ENCODE measurements at places on chromosomes 3 and 15.

DNA sequence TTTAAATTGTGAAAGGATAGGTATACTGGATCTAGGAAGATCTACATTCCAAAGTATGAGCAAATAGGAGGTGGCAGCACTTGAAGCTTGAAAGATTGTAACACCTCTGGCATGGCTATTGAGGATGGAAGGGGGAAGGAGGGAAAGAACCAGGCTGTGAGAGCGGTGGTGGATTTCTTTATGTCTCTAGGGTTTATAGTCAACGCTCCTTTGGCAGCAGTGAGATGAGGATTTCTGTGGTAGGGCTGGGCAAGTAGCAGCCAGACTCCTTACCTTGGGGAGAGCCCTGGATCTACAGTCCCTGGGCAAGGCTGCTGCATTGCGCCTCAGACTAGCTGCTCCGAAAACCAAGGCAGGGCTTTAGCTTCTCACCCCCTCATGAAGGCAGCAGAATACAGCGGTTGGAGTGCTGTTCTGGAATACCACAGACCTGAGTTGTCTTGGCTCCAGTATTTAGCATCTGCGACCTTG, 53.2 kb downstream of the MEF2A start:
- no peak for DNase-seq

DNA sequence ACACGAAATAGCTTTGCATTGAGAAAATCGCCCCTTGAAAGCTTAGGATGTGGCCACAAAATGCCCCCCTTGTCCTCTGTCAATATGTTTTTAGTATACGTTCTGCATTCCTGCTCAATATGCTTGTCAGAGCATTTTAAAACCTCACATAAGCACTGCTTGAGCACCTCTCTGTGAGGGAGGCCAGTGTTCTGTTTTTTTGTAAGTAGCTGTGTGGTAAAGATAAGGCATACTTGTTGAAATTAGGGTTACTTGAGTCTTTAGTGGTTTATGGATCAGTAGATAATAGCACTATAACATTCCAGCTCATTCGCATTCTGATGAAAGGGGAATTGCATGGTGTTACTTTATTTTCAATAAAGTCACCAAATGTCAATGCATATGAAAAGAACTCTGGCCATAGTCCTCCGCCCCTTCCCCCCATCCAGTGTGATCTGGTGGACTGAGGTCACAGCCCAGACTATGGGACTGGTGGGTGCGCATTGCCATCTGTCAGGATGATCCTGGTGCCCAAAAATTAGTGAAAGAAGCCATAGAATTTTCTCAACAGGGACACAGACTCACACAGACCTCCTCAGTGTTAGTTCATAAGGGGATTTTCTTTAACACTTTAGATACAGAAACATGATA, 33.1 kb downstream of the IL1RAP start:
- no peak for DNase-seq

DNA sequence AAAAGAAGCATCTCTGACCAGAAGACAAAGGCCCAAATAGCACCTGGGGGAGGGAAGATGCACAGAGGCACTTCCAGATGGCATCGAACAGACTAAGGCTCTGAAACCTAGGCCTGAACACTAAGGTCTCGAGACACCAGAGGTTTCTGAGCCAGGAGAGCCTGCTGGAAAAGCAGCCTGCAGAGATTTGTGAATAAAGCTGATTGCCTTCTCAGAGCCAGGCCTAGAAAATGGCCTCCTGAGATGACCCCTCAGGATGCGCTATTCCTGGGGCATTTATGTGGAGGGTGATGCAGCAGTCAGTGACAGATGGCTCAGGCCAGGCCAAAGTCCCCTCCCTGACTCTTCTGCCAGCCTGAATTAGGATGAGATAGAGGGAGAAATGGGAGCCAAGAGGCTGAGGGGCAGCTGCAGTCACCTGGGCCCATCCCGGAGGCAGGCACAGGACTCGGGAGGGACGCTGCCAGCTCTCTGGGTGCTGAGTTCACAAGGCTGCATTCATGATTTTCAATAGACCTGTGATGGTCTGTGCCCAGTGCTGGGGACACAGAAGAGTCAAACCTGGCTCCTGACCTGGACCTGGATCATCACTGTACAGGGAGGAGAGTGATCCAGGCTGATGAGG, 6.9 kb downstream of the PRSS50 start:
- DNase-seq: no peak

- no peak for DNase-seq
Measured at GRCh38 chr3:81732642-81733041, 28.8 kb downstream of the GBE1 start.
